Activated T-helper 2 cell treated with anti-CD3 and anti-CD28 coated beads, Interferon-gamma antibody, Interleukin-2, Interleukin-4, amounts not matched to agents 10 μg/mL and 5 μg/mL and 100 μg/mL, durations not matched to agents 14 hours and 24 hours and 36 hours (primary cell): ENCODE measurements at places on chromosomes 4 and X. TPM values are rescaled to one million over a fixed set of nuclear protein-coding genes. Genes with fewer than 3 reads are reported as not detected.
A peak's percentile ranks its signal among the peaks of the same experiment; 100 is the strongest.

DNA sequence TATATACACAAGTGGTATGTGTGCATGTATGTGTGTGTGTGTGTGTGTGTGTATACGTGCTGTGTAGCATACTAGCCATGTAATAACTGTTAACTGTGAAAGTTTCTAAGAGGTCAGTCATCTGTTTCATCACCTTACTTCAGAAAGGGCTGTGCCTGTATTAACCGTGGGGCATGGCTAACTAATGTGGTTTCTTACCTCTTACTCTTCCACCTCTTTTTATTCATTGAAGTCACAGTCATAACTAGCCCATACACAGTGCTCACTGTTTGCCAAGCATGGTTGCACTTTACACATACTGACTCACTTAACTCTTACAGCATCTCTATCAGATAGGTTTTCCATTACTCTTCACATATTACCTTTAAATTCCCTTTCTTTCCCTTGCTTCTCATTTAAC, 23.7 kb upstream of the LRAT start:
- no peak for DNase-seq

JADE3 gene
- total RNA-seq: 3.0 and 3.8 TPM in 2 replicates

- DNase-seq: no peak
These were observed 73.8 kb downstream of the PHEX start for GRCh38 chrX:22105971-22106370.

GRCh38 chr4:183468210-183469095, 24.0 kb downstream of the CDKN2AIP start:
- DNase-seq: no peak

SPANXN4 gene
- not detected in 2 replicates for total RNA-seq

DNA sequence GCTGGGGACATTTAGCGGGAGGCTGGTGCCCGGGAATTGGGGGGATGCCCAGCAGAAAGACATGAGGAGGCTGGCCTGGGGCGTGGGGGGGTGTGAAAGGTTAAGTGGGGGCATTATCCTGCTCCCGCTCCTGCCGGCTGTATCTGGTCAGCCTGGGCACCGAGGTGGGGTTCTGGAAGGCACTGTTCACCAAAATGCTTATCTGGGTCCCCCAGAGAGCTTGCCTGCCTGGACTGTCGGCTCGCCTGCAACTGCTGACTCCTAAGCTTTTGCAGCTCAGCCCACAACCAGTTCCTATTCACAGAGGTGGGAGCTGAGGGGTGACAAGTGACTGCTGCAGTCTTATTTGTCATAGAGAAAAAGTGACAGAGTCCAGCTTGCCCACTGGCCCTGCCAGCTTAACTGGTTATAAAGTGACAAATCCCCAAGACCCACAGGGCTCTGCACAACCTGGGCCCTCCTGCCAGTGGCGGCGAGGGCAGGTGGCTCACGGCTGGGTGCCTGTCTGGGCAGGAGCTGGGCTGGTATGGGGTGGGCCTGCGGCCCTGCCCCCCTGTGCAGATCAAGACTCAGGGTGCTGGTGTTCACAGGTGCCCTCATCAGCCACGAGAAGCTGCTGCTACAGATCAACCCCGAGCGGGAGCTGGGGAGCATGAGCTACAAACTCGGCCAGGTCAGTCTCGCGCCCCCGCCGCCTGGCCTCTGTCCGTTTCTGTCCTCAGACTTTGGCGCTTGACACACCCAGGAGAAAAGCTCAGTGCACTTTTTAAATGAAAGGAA, 23.7 kb upstream of the MSANTD1 start:
- no peak for DNase-seq

OCIAD2 gene
- total RNA-seq: 53.5 and 63.0 TPM in 2 replicates

- no peak for DNase-seq
These were observed 82.3 kb downstream of the GLRA3 start for GRCh38 chr4:174746710-174747109.

CSN1S1 gene
- not detected in 2 replicates for total RNA-seq

PRPS1 gene
- total RNA-seq: 94.4 and 94.5 TPM in 2 replicates

RBM47 gene
- total RNA-seq: 32.9 and 34.8 TPM in 2 replicates

DNA sequence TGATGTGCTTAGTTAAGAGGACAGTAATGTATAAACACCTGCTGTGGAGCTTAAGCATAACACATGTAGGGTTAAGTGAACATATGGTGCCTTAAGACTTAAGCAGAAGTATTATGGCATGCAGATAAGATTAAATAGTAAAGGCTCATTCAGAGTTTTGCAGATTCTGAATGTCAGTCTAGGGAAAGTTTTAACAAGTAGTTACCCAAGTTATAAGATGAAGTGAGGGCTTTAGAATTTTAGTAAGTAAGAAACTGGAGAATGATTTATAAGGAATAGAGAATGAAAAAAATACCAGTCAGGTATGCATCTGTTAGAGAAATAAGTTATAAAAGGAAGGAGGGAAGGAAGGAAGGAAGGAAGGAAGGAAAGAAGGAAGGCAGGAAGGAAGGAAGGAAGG, 902.1 kb downstream of the TRAM1L1 start:
- no peak for DNase-seq

GRCh38 chr4:174714393-174715211, 114.4 kb downstream of the GLRA3 start:
- no peak for DNase-seq

DNA sequence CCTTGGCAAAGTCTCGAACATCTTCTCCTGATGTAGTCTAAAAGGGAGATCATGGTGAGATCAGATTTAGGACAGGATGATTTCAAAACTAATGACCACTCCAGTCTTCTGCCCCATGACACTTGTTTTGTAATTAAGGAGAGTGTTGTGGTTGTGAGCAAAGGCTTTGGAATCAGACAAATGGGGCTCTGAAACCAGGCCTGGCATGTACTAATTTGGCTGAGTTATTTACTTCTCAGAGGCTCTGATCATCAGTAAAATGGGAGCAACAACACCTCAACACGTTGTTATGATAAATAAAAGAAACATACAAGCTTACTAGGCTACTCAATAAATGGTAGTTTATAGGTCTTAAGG, 106.9 kb upstream of the FTHL17 start:
- DNase-seq: no peak

- DNase-seq: no peak
These were observed 48.2 kb upstream of the HPSE start for GRCh38 chr4:83382850-83383249.

DNA sequence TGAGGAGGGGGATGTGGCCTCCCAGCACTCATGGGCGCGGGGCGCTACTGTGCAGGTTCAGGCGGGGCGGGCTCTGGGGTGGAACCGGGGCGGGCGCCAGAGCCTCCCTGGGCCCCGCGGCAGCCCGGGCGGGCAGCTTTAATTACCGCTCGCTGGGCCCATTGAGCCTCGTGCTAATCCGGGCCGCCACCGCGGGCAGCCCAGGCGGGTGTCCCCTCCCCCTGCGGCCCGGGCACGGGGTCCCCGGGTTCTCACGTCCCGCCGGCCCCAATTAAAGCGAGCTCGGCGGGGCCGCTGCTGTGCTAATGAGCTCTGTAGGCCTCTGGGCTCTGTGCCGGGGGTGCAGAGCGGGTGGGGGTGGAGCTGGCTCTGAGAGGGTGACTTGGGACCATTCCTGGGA, 22.8 kb upstream of the FGFR3 start:
- no peak for DNase-seq

- no peak for DNase-seq
These were observed 59.3 kb downstream of the MAD2L1 start for GRCh38 chr4:120007191-120007871.

DNA sequence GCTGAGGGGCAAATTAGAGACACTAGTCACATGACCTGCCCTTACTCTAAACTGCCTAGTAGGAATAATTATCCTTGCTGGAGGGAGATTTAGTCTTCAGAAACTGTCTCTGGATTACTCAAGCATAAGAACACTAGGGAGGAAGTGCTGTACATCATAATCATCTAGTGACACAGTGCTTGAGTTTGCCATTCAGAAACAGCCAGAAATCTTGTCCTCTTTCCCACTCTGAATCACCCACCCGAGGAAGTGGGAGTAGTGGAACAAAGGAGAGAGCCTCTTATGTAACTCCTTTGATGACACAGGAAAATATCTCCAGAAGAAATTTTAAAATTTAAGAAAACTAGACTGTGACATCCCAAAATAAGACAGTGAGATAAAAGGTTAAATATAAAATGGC, 69.3 kb upstream of the PCDH19 start:
- DNase-seq: no peak

IGSF1 gene
- 0.07 and 0.14 TPM in 2 replicates for total RNA-seq

DNA sequence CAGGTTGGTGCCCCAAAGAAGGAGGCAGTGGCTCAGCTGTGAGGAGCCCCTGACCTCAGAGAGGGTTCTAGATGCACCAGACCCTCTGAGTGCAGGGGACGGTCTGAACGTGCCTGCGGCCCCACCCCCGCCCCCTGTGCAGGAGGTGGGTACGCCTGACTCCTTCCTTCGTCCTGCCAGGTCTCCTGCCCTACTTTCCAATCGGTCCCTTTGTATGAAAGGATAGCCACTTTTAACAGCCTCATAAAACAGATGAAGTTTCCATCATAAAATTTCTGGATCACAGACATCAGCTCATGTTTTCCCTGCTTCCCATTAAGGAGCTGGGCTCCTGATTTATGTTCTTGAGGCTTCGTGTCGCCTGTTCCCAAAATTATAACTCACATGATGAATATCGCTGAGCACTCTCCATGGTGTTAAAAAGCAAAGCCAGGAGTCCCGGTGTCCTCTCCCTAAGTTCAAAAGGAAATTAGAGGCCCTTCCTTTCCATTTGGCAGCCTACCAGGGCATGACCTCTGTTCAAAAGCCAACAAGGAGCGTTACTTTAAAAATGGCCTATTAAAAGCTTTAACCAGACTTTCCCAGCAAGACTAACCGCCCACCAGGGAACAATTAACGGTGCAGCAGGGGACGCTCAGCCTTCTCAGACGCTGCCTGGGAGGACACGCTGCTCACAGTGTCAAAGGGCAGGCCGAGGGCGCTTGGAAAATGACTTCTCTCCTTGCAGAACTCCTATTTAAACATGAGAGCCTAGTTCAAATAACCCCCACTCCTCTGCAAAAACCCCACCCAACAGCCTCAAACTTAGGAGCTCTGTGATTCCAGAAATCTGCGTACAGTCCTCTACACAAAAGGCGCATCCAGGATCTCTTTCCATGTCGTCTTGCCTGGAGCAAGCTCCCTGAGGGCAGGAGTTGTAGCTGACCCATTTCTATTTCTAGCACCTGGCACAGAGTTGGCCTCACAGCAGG, 181.9 kb downstream of the AFAP1 start:
- DNase-seq: no peak

TMEM154 gene
- total RNA-seq: 10.3 and 12.1 TPM in 2 replicates

GRCh38 chrX:21745756-21746155, 12.2 kb downstream of the SMPX start:
- peak; percentile 9 for DNase-seq

DNA sequence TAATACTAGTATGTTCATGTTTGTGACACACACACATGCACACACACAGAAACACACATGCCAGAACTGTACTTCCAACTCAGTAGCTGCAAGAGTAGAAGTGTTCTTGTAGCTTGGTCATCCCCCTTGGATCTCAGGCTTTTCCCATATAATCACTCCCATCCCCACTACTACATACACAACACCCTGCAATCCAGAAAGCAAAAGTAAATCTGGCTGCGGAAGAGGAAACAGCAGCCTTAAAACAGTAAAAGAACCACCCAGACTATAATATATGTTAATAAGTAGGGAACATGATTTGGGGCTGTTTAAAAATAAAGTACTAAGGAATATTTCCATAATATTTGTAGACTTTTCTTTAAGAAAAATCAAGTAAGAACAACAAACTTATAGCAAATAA, 103.2 kb downstream of the AMMECR1 start:
- no peak for DNase-seq

DNA sequence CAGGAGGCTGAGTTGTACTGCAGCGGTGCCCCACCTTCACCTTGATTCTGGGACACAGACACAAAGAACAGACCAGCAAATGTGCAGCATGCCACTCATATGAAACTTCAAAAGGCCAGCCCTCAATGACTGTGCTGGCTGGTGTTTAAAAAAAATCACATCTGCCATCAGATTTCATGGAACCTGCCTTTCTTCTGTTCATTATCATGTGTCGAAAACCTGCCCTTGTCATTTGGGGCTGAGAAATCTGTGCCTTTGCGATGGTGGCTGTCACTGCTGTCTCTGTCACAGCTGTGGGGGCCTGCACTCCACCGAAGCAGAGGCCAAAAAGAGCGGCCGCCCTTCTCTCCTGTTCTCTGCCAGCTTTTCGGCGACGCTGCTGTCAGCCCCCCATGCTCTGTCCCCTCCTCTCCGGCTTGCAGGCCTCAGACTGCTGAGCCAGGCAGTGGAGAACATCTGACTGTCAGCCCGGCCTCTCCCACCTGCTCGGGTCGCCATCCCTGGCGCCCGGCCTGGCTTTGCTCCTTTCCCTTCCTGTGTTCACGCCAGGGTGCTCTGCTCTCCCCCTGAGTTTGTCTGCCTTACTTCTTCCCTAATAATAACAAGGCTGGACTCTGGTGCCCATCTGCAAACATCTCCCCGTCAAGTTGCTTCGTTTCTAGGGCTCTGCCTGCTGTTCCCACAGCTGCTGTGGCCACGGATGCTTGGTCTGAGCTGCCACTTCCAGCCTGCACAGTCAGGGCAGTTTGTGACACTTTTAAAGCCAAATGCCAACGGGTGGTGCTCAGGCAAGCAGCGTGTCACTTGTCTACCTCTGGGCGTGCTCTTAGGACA, 355.2 kb downstream of the UNC5C start:
- no peak for DNase-seq

DNA sequence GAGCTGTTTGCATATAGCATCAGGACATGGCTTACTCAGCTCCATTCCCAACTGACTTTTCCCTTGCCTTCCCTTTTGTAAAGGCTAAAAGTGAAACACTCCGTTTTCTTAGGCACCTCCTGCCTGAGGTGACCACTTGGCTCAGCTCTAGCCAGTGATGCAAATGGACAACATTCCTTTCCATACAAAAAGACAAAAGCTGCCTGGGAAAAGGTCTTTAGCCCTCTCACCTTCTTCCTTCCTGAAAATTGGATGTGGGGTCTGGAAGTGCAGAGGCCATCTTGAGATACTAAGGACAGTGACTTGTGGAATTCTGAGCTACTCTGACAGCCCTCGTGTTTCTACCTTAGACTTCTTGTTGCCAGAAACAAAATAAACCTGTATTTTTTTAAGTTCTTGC, 27.7 kb upstream of the SFRP2 start:
- DNase-seq: no peak

DNA sequence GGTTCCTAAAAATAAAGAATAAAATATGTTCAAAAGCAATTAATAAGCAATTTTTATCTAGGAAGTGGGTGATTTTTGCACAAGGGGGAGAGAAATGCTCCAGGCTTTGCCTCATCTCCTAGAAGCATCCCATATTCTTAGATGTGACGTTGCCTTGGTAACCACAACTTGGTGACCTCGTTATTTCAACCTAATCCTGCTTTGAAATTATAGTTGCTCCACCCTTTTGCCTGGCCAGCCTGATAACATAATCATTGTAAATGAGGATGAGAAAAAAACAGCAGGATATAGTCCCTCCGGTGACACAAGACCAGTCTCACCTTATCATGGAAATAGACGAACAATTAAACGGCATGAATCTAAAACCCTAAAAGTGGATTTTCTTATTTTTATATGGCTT, 194.4 kb downstream of the QDPR start:
- no peak for DNase-seq
